ENCODE measurements at places on chromosomes 2 and 18. TPM values are rescaled to one million over a fixed set of nuclear protein-coding genes. Genes with fewer than 3 reads are reported as not detected.
A peak's percentile ranks its signal among the peaks of the same experiment; 100 is the strongest.

CYS1 gene
- 2.9 TPM for total RNA-seq

G6PC2 gene
- total RNA-seq = not detected

TUBA4B gene
- total RNA-seq = 0.13 TPM

DNA sequence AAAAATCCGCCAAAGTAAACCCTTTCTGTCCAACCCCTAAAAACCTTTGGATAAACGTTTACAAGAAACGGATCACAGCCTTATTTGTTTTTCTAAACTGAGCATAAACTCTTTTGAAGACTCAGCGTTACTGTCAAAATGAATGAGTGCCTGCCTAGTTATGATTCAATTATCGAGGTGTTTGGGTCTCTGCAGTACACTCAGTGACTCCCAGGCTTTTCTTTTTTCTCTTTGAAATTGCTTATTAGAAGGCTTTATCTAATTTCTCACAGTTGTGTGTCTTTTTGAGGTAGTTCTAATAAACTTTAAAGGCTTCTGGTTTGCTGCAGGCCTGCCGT, 663 bp downstream of the RHBDD1 start:
- no peak for DNase-seq

SP3 gene
- 133 TPM for total RNA-seq

DNA sequence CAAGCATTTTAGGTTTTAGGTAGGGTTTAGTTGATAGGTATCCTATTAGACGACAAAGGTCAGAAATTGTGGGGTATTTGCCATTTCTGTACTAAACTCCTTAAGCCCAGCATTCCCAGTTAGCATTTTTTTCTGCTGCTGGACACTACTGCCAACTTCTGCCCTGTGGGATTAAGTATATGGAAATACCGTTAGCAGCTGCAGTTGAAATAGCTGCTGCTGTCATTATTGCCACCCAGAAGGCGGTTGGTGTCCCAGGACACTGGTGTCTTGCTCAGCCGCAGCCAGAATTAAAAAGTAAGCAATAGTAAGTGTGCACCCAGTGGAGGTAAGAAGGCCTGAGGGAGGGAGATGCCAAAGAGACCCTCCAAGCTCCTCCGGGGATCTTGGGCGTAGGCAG, 1.9 kb upstream of the UXS1 start:
- no peak for DNase-seq

DNA sequence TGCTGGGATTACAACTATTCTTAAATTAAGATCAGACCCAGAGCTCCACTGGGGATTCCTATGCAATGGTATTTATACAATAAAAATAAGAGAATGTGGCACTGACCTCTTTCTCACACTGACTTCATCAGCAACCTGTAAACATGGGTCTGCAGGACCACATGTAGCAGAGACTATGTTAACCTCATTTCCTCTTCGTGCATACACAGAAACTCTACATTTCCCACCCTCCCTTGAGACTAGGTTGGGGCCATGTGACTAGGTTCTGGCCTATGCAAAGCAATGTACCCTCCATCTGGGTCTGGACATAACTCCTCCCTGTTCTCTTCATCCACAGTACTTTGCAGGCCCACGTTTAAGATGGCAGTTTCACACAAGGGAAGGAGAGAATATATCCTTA, 514.4 kb upstream of the CHAC2 start:
- DNase-seq = no peak

GRCh38 chr2:35080231-35080910, 1275.2 kb upstream of the CRIM1 start:
- DNase-seq = no peak

ACTR1B gene
- total RNA-seq = 57.9 TPM

GPR75 gene
- 1.5 TPM for total RNA-seq

CDCA7 gene
- 8.7 TPM for total RNA-seq

- DNase-seq = no peak
Observed at GRCh38 chr2:85717308-85718008, 23.3 kb downstream of the GNLY start.

KCNG3 gene
- 0.57 TPM for total RNA-seq

- DNase-seq = peak; percentile 73
Observed at GRCh38 chr2:24421668-24422067, 61.3 kb upstream of the ITSN2 start.

- DNase-seq = no peak
Observed at GRCh38 chr18:7857562-7857961, 290.4 kb downstream of the PTPRM start.

GCA gene
- 43.2 TPM for total RNA-seq

AMER3 gene
- total RNA-seq = 1.00 TPM

DNA sequence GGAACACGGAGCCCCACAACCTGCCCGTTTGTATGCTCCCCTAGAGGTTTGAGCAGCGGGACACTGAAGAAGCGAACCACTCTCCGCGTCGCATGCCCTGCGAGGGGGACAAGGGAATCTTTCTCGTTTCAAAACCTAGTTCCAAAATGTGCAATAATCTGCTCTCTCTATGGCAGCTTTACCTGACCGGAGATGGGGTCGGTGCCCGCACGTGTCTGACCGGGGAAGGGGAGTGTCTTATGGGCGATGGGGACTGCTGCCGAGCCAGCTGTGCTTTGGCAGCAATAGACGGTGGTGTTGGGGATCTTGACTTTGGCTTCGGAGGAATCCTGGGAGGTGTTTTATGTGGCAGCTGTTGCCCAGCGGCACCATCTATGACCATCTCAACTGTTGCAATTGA, 7.9 kb downstream of the TTN start:
- no peak for DNase-seq

QPCT gene
- 2.0 TPM for total RNA-seq

DNA sequence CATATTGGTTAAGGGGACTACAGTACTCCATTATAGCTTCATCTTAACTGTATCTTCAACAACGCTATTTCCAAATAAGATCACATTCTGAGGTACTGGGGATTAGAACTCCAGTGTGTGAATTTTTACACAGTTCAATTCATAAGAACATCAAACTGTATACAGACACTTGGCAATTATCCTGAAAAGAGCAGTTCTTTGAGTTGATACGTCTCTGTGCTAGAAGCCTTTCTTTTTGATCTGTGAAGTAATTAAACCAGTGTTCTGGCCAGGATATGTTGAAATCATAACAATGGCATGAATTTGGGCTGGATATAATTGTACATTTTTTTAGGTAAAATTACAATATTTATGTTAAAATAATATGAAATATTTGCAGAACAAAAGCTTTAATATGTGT, 93.5 kb upstream of the ITPRID2 start:
- no peak for DNase-seq

TBR1 gene
- total RNA-seq = not detected

GRCh38 chr2:10661846-10662245, 27.9 kb downstream of the NOL10 start:
- DNase-seq = no peak

GRCh38 chr2:172281648-172282570, 145.5 kb upstream of the ITGA6 start:
- DNase-seq = no peak

- DNase-seq = peak; percentile 29
Observed at GRCh38 chr2:218755567-218756404, 26.2 kb upstream of the CYP27A1 start.

All from hepatocyte (in vitro differentiated cells).